Motor neuron (in vitro differentiated cells): ENCODE measurements at places on chromosomes 6 and 20. TPM values are rescaled to one million over a fixed set of nuclear protein-coding genes. Genes with fewer than 3 reads are reported as not detected.

Gene IMPG1
- 0.26 and 0.56 TPM in 2 replicates for total RNA-seq

Gene DAAM2
- 2.0 and 3.6 TPM in 2 replicates for total RNA-seq

DNA sequence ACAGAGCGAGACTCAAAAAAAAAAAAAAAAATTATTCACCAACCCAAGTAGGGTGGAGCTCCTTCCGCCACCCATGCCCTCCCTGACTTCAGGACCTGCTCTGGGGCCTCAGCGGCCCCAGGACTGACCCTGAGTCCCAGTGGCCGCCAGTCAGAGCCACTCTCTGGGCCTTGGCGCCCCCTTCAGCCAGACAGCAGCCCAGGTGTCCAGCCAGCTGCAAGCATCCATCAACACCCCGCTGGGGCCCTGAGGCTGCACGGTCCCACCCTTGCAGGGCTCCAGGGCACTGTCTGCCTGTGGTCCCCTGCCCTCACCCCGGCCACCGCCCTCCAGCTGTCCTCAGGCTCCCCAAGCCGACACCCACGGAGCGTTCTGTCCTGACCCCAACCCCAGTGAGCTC lies 11.4 kb upstream of the KCNQ2 start:
- peak; percentile 1 for ATAC-seq

DNA sequence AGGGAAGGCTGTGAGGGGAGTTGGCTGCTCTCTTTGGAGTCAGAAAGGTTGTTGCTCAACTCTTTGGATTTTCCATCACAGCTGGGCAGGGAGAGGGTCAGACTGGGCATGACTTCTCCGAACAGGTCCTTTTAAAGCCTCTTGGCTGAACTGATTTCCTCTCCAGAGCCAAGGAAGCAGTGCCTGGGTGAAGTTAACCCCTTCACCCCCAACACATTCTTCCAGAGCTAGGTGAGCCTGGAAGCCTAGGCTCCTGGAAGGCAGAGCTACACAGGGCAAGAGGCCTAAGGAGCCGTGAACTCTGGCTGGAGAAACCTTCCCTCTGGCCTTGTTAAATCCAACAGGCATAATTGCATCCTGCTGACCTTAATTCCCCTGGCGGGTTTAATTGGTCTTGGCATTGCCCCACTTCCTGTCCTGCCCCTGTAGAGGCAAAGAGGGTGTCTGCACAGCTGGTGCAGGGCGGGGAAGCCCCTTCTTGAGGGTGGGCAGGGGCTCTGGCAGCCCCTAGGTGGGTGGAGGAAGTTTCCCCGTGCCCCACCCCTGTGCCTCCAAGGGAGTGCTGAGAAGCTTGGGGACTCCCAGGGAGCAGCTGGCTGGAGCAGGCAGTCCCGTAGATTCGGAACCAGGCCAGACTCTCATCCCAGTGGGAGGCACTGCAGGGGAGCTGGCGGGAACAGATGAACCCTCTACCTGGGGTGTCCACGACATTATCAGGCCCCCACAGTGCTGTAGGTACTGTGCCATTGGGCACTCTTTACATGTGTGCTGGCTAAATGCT lies 3.6 kb upstream of the MYLK2 start:
- no peak for ATAC-seq

DNA sequence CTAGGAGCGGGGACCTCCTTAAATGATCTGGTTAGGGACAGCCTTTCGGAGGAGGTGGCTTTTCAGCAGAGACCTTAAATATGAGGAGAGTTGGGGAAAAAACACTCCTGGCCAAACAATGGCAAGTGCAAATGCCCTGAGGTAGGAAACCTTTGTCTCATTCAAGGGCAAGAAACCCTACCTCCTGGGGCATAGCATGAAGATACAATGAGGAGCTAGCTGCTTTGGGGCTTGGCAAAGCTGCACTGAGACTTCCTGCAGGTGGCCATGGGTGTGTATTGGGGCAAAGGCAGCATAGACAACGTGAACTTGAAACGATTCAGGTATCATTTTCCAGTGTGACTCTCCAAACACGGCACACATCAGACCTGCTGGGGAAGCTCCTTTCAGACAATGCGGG lies 30.7 kb downstream of the PMEPA1 start:
- no peak for ATAC-seq

- ATAC-seq = no peak
Observed at GRCh38 chr20:48148916-48149672, 363.8 kb upstream of the SULF2 start.

Gene PDE10A
- total RNA-seq = 15.4 and 16.8 TPM in 2 replicates

- ATAC-seq = no peak
Observed at GRCh38 chr6:3731700-3732099, 19.8 kb downstream of the PXDC1 start.

GRCh38 chr20:21967481-21967880 lies 262.0 kb downstream of the PAX1 start:
- ATAC-seq = no peak

DNA sequence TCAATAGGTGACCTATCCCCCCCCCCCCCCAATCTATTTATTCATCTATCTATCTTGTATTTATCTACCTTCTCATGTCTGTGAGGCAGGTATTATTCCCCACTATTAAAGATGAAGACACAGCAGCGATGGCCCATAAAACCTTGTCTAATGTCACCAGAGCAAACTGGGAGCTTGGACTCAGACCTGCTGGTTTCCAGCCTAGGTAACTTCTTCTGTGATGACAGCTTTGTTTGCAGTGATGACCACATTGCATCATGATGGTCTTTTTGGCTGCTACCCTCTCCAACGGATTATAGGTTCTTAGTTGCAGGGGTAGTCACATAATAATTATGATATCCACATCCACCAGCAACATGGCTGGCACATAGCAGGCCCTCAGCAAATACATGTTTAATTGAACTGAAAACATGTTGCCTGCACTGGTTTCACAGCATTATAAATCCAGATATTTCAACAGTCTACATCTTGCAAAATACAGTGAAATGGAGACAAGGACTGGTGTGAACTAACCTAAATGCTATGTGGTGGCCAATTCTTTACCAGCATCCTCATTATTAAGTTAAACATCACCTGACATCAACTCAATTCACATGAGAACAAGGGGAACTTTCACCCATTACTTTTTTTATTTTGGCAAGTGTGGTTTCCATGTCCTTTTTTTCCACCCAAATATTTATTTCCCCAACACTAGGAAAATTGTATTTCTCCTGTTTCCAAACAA lies 712.5 kb upstream of the NRSN1 start:
- ATAC-seq = no peak

Gene CFAP61
- 1.3 and 3.0 TPM in 2 replicates for total RNA-seq

Gene TRIM10
- total RNA-seq = 0.15 and 0.17 TPM in 2 replicates

DNA sequence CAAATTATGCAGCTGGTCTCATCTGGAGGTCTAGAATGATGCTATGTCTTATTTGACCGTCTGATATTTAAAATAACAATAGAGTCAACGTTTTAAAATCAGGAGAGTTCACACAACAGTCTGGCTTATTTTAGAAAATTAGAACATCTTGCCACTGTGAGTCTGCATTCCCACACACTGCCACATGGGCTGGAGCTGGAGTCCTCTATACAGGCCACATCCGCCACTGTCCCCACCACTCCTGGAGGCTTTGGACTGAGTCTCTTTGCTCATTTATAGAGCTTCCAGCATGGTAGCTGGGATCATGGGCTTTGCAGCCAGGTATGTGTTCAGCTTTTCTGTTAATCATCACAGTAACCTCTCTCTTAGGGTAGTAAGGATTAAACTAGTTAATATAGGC lies 68.8 kb upstream of the ZNFX1 start:
- ATAC-seq = no peak

DNA sequence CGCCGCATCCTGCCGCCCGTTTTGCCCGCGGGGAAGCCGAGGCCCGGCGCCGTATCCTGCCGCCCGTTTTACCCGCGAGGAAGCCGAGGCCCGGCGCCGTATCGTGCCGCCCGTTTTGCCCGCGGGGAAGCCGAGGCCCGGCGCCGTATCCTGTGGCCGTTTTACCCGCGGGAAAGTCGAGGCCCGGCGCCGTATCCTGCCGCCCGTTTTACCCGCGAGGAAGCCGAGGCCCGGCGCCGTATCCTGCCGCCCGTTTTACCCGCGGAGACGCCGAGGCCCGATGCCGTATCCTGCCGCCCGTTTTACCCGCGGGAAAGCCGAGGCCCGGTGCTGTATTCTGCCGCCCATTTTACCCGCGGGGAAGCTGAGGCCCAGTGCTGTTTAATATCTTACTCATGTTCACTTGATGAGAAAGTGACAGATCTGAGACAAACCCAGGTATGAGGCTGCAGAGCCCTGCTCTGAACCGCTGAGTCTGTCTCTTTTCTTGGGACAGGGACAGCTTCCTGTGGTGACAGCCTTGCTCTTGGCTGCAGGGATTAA lies 129.4 kb downstream of the CDH26 start:
- no peak for ATAC-seq

GRCh38 chr20:10481676-10482075 lies 46.6 kb downstream of the SLX4IP start:
- ATAC-seq = no peak

Gene SLC17A2
- total RNA-seq = not detected in 2 replicates

Gene IP6K3
- total RNA-seq = 0.52 and 0.64 TPM in 2 replicates

Gene MCCD1
- total RNA-seq = 0.73 and 0.95 TPM in 2 replicates

DNA sequence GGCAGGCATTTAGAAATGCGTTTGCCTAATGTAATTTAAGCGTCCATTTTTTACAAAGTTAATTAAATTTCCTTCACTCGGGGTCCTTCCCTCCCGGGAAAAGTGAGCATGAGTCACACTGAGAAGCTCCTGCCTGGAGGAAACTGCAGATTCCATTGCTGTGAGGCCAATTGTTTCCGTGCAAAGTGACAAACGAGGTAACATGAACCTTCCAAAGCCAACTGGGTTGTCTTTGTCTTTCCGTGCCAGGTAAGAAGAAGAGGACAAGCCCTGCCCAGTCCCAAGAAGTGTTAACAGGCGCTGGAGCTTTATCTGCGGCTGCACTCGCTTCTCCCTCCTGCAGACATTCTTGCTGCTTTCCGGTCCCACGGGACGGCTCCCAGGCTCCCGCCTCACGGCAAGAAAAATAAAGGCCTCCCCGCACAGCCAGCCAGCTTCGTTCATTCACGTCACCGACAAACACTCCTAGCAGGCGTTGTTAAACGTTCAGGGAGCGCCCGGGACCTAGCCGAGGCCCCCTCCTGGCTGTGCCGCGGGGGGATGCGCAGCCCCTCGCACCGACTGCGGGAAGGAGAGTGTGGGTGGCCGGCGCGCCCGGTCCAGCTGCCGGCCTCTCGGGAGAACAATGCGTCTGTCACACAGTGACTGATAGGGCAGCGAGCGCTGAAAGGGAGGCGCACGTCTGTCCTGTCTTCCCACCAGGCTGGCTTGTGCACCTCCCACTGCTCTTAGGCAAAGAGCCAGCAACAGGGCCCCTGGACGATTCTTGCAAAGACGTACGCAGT lies 61.5 kb upstream of the HDDC2 start:
- peak; percentile 95 for ATAC-seq

DNA sequence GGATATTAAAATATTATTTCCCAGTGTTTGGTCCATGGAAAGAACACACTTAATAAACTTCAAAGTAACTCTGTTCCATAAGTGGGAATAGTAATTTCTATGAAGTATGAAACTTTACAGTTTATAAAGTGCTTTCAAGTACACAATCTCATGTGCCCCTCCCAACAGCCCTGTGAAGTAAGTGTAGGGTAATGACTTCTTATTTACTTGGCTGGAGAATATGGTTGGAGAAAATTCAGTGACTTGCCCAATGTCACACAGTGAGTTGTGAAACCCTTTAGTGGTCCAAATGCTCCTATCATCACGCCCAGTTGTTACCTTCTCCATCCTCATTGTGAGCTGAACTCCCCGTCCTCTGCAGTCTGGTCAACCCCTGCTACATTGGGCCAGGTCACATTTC lies 141.2 kb downstream of the PDE7B start:
- ATAC-seq = no peak

- ATAC-seq = no peak
Observed at GRCh38 chr20:24403406-24403805, 66.0 kb upstream of the SYNDIG1 start.

- no peak for ATAC-seq
Observed at GRCh38 chr20:20219016-20219415, 148.9 kb upstream of the INSM1 start.

DNA sequence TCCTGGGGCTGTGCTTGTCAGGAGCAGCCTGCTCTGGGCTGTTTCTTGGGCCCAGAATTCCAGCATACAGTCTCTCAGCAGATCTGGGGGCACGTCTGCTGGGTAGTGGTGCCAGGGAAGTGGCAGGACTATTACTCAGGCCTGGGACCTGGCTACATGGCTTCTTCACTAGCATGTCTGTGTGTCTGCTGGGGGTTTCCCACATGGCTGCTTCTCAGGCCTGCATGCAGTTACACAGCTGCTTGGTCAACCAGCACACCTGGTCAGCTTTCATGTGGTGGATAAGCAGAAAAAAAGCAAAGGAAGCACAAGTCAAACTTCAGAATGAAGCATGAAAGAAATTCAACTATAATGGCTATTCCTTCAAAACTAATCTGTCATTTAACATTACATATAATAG lies 316.2 kb upstream of the NOX3 start:
- ATAC-seq = no peak
